ENCODE measurements at places on chromosomes 7 and 10.

DNA sequence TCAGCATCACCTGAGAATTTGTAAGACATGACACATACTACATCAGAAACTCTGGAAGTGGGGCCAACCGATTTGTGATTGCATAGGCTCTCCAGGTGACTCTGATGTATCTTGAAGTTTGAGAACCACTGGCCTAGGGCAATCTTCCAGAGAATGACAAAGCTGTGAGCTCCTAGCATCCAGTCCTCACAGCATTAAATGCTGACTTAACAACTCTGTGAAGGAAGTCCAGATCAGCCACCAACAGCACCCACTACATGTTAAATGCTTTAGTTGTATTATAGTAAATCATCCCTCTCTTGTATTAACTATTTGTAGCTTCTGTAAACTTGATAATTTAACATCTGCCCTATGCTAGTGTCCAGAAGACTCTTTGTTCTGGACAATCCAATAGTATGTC, 636.5 kb upstream of the STEAP1 start:
- DNase-seq, result no peak

- no peak for DNase-seq
These were observed 56.8 kb upstream of the CD36 start for GRCh38 chr7:80581486-80582260.

DNA sequence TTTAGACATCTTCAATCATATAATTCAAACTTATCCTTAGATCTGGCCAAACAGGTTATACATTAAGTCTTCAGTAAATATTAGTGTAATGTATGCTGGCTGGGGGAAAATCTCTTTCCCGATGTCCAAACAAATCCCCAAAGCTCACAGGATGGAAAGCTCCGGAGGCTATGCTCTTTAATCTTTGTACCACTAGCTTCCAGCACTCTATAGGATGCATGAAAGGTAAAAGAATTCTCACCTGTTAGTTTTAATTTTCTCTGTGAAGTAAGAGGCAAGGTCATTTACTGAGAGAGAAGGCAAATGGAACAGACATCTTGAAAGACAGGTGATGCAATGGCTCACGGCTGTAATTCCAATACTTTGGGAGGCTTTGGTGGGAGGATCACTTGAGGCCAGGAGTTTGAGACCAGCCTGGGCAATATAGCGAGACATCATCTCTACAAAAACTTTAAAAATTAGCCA, 99.8 kb upstream of the KIF5B start:
- no peak for DNase-seq

- DNase-seq, result no peak
These were observed 100.0 kb downstream of the INPP5A start for GRCh38 chr10:132637477-132638129.

DNA sequence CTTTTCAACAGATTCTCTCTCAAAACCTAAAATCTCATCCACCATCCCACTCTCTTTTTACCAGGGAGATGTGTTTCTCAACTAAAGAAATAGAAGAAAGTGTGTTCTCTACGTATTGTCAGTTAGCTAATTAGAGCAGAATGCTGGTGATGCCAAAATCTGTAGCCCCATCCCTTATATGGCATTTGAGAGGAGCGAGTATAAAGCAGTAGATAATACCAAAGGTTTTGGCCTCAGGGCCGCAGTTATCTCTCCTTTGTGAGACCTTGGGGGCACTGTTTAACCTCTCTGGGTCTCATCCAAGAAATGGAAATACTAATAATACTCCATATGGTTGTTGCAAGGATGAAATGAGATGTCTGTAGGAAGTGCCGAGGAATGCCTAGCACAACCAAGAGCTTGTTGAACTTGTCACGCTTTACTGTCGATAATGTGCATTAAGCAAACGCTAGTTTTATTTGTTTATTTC, 456 bp upstream of the DLD start:
- no peak for DNase-seq
